ENCODE measurements at places on chromosomes 2 and 18.

GRCh38 chr2:193141-193671 lies 70.6 kb downstream of the SH3YL1 start:
- DNase-seq: no peak

DNA sequence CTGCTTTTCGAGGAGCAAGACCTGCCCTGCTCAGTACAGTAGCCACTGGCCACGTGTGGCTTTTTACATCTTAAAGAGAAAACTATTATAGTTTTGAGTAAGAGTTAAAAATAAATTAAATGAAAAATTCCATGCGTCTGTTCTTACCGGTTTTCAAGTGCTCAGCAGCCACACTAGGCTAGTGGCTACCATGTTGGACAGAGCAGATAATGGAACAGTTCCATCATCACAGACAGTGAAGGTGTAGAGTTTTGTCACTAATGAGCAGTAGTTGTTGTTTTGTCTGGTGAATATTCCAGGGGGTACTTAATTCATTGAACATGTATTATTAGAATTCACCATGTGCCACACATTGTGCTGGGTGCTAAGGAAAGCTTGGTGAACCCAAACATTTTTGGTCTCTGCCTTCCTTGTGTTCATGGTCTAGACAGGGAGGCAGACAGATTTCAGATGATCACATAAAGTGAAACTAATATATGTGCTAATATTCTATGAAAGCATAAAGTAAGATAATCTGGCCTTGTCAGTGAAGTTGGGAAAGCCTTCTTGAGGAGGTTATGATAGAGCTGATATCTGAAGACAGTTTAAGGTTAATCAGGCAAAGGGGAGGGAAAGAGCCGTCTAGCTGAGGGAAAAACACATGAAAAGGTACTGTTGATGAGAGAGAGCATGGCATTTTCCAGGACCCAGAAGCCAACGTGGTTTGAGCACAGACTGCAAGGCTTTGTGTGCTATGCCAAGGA lies 1.4 kb downstream of the ALMS1 start:
- DNase-seq: peak; percentile 2

- no peak for DNase-seq
Observed at GRCh38 chr2:80869858-80870438, 565.4 kb upstream of the LRRTM1 start.

GRCh38 chr18:42758852-42759251 lies 356.6 kb downstream of the RIT2 start:
- no peak for DNase-seq

DNA sequence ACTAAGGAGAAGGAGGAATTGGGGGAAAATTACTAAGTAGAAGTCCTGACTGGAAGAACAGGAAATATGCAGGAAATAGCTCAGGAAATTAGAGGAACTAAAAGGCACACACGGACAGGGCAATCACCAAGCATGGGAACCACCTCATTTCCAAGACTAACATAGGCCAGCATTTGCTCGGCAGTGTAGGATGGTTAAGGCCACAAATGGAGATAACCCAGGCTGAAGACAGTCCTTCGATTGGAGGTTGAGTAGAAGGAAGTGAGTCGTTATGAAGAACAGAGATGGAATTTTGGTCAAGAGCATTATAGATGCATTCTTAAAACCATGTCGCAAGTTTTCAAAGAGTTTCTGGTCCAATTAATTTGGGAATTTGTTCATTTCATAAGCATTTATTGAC lies 401.4 kb downstream of the ALK start:
- DNase-seq: no peak

DNA sequence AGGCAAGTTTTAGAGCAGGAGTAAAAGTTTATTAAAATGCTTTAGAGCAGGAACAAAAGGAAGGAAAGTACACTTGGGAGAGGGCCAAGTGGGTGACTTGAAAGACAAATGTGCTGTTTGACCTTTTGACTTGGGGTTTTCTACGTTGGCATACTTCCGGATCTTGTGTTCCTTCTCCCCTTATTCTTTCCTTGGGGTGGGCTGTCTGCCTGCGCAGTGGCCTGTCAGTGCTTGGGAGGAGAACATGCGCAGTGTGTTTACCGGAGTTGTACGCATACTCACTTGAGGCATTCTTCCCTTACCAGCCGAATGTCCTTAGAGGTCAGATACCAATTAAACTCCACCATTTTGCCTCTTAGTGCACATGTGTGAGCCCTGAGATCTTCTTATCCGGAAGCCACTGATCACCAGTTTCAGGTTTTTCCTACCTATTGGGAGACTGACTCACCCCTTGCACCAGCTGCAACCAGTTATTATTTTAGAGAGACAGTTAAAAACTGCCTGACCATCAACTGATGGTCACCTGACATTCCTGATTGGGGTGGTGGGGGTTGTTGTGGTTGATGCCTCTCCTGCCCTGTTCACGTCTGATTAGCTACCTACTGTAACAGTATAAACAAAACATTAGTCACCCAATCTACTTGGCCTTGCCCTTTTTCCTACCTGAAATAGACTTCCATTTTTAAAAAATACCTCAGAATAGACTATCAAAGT lies 67.5 kb downstream of the NYAP2 start:
- no peak for DNase-seq

DNA sequence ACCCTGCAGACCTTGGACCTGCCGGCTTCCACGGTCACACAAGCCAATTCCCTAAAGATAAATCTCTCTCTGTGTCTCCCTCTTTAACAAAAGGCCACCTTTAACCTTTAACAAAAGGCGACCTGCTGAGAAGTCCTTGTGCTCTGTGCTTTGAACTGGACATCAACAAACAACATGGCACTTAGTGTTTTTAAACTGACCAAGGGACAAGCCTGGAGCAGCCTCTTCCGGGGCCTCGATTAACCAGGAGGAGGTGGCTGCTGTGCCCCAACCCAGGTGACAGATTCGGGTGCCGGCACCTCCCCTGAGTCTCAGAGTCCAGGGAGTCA lies 135.3 kb downstream of the RTP5 start:
- no peak for DNase-seq

DNA sequence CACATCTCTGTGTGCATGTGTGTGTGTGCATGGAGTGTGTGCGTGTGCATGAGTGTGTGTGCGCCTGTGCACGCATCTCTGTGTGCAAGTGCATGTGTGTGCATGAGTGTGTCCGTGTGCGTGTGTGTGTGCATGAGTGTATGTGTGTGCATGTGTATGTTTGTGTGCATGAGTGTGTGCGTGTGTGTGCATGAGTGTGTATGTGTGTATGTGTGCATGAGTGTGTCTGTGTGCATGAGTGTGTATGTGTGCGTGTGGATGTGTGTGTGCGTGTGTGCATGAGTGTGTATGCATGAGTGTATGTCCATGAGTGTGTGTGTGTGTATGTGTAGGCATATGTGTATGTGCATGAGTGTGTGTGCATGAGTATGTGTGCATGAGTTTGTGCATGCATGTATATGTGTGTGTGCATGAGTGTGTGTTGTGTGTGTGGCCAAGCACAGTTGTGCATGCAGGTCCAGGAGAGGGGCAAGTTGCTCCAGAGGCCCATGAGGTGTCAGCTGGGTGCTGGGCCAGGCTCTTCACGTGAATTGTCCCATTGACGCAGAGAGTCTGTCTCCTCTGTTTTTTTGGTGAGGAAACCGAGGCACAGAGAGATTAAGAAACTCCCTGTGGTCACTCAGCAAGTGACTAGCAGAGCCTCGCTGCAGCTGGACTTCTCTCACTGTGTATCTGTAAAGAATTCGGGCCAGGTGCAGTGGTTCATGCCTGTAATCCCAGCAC lies 75.5 kb downstream of the ASB1 start:
- DNase-seq: no peak

- DNase-seq: peak; percentile 92
Observed at GRCh38 chr2:3493615-3494007, 25.7 kb downstream of the ADI1 start.

DNA sequence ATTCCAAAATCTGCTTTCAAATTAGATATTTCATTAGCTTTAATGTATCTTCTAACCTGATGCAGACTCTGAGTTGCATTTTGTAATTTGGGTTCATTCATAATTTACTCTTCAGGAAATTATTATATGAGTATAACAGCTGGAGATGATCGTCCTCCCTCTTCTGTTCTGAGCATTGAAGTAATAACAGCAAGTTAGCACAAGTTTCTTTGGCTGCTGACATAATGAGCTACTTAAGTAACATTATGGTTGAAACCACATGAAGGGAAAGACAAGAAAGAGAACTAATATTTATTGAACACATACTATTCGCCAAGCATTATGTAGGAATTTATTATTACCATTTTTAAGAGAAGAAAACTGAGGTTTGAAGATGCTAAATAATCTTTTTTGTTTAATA lies 75.1 kb downstream of the CPO start:
- no peak for DNase-seq

DNA sequence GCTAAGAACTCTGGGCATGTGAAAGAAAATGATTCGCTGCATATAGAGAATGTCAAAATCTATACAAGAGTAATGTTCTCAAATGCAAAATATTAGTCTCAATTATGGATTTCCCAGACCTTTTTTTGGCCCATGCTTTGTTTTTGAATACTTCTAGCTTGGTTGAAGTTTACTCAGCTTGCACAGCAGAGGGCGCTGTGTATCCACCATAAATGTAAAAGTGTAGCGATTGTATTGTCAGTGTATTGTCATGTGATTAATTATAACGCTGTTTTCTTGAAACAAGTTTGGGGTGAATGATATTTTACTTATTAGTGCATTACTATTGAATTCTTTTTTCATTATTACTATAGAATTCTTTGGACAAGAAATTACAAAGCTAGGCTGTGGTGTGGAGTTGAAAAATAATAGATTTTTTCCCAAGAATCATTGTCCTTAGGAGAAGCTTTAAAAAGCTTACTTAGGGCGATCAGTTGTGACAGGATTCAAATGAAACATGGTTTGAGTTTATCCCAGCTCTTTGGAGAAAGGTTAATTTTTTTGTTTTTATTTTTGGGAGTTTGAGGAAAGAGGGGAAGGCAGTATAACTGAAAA lies 98.3 kb downstream of the PIK3C3 start:
- DNase-seq: peak; percentile 55

- DNase-seq: no peak
Observed at GRCh38 chr18:35114305-35114704, 73.1 kb downstream of the MAPRE2 start.

DNA sequence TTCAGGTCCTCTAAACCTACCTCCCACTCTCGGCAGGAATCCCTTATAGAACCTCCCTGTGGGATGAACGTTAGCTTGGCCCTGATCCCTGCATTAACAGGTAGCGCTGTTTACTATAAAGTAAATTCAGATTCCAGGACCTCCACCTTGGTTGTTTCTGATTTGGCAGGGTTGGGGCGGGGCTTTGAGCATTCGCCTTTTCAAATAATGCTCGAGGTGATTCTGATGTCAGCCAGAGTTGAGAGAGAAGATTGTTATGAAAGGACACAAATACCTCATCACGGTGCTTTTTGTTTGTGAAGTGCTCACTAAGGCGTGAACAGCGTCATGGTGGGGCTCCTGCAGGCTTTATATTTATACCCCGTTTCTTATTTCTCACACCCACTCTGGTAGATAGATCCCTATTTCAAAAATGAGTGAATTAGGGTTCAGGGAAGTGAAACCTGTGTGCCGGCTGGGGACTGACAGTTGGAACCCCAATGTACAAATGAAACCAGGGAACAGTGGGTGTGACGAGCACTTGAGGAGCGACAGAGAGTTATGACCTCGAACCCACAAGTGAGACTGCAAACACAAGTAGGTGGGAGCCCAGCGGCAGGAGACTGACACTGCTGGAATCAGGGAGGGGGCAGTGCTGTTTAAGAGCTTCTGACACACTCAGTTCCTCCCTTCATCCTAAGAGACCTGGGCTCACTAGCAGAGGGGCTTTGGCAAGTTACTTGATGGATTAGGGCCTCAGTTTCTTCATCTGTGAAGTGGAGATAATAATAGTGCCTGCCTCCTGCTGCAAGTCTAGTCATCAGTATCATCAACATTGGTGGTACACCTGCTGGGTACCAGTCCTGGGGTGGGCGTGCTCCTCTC lies 14.2 kb upstream of the CXCR4 start:
- no peak for DNase-seq

DNA sequence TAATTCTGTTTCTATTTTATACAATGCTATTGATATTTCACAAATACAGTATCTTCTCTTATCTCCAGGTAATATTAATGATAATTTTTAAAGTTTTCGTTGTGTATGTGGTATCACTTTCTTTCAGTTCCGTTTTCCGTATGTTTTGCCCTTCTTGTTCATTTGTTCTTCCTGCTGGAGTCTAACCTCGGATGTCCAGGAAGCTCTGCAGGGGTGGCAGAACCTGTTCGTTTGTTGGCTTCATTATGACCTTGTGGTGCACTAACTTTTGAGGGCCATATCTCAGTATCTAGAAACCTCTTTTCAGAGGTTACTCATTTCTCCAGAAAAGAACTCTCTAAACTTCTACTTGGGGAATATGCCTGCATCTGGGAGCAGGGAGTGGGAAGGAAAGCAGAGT lies 134.5 kb downstream of the NBAS start:
- no peak for DNase-seq

DNA sequence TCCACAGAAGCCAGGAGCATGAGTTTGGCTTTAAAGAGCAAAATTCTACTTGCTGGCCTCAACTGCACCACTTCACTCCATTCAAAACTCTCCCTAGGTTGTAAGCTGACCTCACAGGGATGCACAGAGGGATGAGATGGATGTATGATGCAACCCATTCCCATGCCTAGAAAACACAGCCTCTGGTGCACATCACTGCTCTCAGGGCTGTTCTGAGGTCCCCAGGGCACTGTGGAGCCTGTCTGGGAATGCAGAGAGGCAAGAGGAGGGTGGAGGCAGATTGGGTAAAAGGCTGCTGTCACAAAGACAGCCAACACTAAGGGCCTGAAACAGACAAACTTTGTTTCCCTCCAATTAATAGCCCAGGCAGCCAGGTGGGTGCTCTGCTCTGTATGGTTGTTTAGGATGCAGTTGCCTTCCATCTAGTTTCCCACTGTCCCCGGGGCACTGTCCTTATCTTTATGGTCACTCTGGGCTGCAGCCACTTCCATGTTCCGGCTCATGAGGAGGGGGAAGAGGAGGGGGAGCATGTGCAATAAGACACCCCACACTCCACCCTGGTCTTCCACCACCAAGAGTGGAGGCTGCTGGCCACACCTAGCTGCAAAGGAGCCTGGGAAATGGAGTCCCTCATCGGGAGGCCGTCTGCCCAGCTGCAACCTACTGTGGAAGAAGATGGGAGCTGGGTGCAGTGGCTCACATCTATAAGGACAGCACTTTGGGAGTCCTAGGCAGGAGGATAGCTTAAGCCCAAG lies 7.0 kb downstream of the GPR45 start:
- DNase-seq: peak; percentile 71

GRCh38 chr2:16900405-16901025 lies 234.9 kb upstream of the CYRIA start:
- peak; percentile 4 for DNase-seq

GRCh38 chr2:228180181-228181097 lies 1.0 kb downstream of the SPHKAP start:
- no peak for DNase-seq

- DNase-seq: no peak
Observed at GRCh38 chr2:163558251-163559021, 177.4 kb downstream of the FIGN start.

- no peak for DNase-seq
Observed at GRCh38 chr2:71559828-71560637, 106.7 kb downstream of the DYSF start.

DNA sequence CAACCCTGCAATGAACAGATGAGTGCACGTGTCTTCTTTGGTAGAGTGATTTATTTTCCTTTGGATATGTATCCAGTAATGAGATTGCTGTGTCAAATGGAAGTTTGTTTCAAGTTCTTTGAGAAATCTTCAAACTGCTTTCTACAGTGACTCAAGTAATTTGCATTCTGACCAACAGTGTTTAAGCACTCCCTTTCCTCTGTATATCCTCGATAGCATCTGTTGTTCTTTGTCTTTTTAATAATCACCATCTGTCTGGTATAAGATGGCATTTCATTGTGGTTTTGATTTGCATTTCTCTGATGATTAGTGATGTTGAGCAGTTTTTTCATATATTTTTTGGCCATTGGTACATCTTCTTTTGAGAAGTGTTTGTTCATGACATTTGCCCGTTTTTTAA lies 1608.3 kb upstream of the ZEB2 start:
- no peak for DNase-seq

All from SK-N-DZ (cell line).